ENCODE measurements at places on chromosomes 4 and X.

DNA sequence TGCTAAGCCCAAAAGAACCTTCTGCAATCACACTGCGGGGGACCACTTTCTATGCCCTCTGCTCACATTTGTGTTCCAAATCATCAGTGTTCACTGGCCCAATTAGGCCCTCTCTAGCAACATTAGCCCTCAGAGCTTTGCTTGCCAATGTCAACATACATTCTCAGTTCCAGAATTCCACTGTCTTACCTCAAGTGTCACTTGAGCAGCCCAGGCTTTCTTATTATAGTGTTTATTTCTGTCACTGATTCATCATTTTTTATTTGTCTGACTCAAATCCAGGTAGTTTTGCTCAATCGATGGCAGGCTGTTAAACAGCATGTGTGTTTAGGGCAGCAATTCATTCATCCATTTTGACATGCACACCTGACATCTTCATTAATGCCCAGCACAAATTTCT is 291.2 kb downstream of the TEX13A start:
- no peak for DNase-seq

GRCh38 chr4:90030953-90031352 is 96.2 kb upstream of the CCSER1 start:
- DNase-seq, result peak; percentile 8

GRCh38 chr4:31955346-31955745 is 1235.2 kb downstream of the PCDH7 start:
- DNase-seq, result no peak

GRCh38 chr4:79198951-79199587 is 126.8 kb downstream of the NAA11 start:
- peak; percentile 60 for DNase-seq

DNA sequence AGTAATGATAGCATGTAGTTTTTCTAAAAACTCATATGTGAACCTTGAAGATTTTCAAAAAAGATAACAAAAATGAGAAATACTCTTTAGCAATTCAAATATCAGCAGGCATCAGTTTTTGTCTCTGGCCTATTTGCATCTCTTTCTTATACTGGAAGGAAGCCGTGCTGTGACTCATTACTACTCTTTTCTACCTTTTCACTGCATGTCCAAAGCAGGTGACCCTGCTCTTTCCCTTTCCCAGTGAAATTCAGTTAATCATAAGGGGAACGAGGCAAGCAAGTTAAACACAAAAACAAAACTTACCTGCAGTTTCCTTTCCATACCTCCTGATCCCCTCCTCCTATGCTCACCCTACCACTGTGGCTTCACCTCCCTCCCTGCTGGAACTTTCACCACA is 9.3 kb downstream of the SPATA4 start:
- no peak for DNase-seq

DNA sequence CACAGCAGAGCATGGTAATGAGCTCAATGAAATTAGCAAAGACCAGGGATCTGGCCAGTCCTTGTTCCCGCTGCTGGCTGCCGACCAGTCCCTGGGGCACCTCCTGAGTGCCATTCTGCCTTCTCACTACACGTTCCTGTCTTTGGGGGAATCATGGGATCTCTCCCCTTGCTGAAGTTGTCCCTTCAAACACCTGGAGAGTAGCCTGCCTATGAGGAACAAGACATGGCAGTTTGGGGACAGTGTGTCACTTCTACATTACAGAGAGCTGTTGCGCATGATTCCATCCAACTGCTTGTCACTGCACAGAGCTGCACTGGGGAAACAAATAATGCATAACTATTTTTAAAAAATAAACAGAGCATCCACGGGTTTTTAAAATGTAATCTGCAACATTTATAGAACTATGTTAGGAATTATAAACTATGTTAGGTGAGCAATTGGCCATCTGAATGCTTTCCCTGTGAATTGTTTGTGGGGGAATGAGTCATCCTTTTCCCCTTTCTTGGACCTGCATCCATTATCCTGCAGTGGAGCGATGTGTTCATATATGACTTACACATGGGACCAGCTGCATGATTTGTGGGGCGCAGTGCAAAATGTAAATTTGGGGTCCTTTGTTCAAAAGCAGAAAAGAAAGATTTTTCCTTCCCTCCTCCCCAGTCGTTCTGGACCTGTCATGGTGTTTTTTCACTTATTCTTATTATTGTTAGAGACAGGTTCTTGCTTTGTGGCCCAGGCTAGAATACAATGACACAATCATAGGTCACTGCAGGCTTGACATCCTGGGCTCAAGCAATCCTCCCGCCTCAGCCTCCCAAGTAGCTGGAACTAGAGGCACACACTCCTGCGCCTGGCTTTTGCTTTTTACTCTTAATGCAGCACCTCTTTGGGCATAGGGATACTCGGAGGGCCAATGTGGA is 115.0 kb upstream of the TBL1X start:
- no peak for DNase-seq

- DNase-seq, result no peak
Observed at GRCh38 chr4:110533590-110533910, 57.6 kb downstream of the ENPEP start.

DNA sequence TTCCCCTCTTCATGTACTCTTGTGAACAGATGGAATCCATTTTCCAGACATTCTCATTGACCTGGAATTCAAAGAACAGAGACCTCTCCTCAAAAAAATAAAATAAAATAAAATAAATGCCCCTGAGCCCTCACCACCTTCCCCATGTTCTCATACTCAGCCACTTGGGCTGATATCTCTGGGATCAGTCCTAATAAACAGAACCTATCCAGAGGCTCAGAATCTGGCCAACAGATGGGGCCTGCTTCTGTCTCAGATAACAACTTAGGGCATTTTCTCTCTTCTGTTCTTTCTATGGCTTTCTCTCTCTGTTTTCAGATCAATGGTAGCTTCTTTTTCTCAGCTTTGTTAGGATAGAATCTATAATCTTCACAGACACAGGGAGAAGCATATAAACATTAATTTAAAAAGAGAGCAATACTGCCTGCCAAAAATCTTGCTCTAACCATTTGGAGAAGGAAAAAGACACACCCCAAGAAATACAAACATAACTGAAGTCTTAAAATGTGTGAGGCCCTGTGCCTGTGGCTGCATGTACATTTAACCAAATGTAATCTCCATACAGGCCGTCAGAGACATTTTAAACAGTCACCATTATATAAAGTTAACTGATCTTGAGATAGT is 907.1 kb downstream of the FAT4 start:
- no peak for DNase-seq

- no peak for DNase-seq
Observed at GRCh38 chr4:185582651-185583400, 47.5 kb upstream of the PDLIM3 start.

- no peak for DNase-seq
Observed at GRCh38 chrX:40539214-40540142, 41.3 kb upstream of the ATP6AP2 start.

GRCh38 chr4:181793096-181793495 is 450.1 kb upstream of the TENM3 start:
- DNase-seq, result peak; percentile 46

Measured in NCI-H2081 (cell line).